Activated CD8-positive, alpha-beta memory T cell treated with anti-CD3 and anti-CD28 coated beads, Interleukin-2, amount 10 ng/mL, durations not matched to agents 7 days and 5 days (primary cell): ENCODE measurements at places on chromosomes 5 and 9. TPM values are rescaled to one million over a fixed set of nuclear protein-coding genes. Genes with fewer than 3 reads are reported as not detected.

DNA sequence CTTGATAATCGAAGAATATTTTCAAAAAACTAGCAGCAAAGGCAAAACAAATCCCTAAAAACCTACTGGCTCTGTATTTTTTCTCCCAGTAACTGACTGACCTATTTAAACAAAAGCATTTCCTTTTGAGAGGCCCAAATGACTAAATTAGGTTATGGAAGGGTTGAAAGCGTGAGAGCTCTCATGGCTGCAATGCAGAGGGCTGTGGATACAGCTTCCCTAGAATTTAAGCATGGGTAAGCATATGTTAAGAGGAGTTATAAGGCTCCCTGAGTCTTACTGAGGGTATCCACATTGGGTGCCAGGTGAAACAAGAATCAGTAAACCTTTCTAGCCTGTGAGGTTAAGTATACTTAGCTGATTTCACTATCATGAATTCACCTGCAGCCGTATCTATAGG, 32.3 kb downstream of the SHISAL2B start:
- no peaks in the 10 kb centered on the region for H3K27me3 ChIP-seq
- DNase-seq, result no peak
- H3K4me1 ChIP-seq, result peaks cover 3% of the 10 kb centered on the region
- H3K4me3 ChIP-seq, result no peak overlapping the region
- no peak overlapping the region for H3K27ac ChIP-seq

Gene C5orf63
- 7.4 TPM for total RNA-seq

DNA sequence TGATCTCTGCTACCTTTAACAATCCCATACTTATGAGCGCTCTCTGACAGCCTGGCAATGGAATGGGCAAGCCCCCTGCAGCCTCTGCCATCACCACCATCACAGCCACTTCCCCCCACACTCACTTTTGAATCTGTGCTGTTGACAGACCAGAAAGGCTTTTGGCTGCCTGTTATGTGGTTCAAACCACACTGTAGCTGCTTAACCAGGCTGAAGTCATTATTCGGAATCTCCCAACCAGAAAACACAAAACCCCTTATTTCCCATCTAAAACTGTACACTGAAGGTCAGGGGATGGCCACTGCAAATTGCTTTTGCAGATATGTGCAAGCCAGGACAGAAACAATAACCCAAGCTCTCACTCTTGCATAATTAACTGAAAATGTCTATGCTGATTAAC, 35.8 kb downstream of the PTCH1 start:
- no peak overlapping the region for H3K27ac ChIP-seq
- H3K27me3 ChIP-seq, result peaks cover 4% of the 10 kb centered on the region
- DNase-seq, result peak; percentile 48
- H3K4me1 ChIP-seq, result peaks cover 8% of the 10 kb centered on the region
- no peaks in the 10 kb centered on the region for H3K36me3 ChIP-seq
- H3K4me3 ChIP-seq, result no peak overlapping the region

Gene SHISAL2B
- total RNA-seq, result not detected

DNA sequence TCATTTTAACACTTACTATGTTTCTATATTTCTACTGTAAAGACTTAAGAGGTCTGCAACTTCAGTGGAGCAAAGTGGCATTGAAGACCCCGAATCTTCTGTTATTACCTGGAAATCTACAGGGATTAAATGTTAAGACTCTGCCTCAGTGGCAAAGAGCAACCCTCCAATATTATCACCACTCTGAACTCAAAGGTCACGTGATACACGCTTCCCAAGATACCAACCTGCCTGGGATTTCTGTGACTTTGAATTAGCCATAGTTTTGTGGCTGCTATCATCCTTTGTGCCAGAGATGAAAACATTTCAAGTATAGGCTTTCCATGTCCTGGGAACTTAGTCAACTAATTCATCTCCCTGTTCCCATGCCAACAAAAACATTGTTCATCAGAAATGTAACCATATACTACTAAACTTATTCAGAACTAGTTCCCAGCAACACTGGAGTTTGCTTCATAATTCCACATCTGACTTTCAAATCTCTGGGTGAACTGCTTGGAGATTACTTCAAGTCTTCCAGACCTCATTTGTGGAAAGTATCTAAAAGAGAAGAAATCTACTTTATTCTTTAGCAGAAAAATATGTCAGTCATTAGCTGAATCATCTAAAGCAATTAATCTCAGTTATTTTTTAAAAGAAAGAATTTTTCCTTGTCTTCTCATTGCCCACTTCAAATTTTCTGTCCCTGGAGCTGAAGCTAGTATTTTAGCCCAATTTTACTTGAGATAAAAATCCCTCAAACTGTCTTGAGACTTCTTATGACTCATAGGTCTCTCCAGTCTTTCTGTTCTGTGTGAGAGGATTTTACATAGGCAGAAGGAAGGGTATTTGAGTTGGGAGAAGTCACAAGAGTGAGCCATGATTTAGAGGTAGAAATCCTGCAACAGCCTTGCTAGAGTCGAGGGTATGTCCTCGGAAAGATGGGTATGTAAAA, 83.0 kb downstream of the ZNF462 start:
- no peak for DNase-seq
- no peaks in the 10 kb centered on the region for H3K4me1 ChIP-seq

- peaks cover 8% of the 10 kb centered on the region for H3K4me1 ChIP-seq
- DNase-seq, result no peak
- no peaks in the 10 kb centered on the region for H3K36me3 ChIP-seq
- no peak overlapping the region for H3K27ac ChIP-seq
- peaks cover 20% of the 10 kb centered on the region for H3K27me3 ChIP-seq
- H3K4me3 ChIP-seq, result no peak overlapping the region
Measured at GRCh38 chr5:109469896-109470662, 60.3 kb upstream of the PJA2 start.

DNA sequence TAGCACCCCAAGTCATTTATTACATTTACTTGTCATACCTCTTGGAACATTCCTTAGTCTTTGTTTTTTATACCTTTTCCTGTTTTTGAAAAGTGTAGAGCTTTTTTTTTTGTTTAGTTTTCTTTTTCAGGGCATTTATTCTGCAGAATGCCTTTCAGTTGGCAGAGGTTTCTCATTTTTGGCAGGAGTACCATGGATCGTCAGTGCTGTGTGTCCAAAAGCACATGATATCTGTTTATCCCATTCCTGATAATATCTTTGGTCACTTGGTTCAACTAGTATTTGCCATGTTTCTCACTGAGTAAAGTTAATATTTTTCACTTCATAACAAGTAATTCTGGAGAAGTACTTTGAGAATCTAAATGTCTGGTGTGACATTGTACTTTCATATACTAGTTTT, 10.7 kb downstream of the OGN start:
- H3K36me3 ChIP-seq, result no peaks in the 10 kb centered on the region
- H3K27me3 ChIP-seq, result no peaks in the 10 kb centered on the region
- H3K27ac ChIP-seq, result no peak overlapping the region
- H3K4me1 ChIP-seq, result no peaks in the 10 kb centered on the region
- H3K4me3 ChIP-seq, result no peak overlapping the region

DNA sequence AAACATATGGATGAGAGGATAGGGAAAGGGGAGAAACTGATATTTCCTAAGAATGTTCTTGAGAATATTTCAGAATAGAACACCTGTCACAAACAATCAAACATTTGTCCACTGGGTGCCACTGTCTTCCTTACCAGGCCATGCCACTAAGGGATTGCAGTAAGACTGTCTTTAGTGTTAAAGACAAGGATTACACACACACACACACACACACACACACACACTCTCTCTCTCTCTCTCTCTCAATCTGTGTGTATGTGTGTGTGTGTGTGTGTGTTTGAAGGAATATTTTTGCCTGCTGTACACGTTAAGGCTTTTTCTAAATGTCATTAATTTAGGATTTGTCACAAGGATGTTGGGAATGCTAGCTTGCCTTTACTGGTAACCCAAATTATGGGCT, 54.4 kb downstream of the CCDC192 start:
- H3K4me3 ChIP-seq, result no peak overlapping the region
- DNase-seq, result peak; percentile 59
- H3K27me3 ChIP-seq, result peaks cover 2% of the 10 kb centered on the region
- no peak overlapping the region for H3K27ac ChIP-seq
- no peaks in the 10 kb centered on the region for H3K4me1 ChIP-seq
